ENCODE measurements at places on chromosomes 1 and 21. TPM values are rescaled to one million over a fixed set of nuclear protein-coding genes. Genes with fewer than 3 reads are reported as not detected.
A peak's percentile ranks its signal among the peaks of the same experiment; 100 is the strongest.

TMEM81 gene
- total RNA-seq: 3.4 TPM

OPTC gene
- total RNA-seq: not detected

ITLN1 gene
- not detected for total RNA-seq

FMN2 gene
- not detected for total RNA-seq

DNA sequence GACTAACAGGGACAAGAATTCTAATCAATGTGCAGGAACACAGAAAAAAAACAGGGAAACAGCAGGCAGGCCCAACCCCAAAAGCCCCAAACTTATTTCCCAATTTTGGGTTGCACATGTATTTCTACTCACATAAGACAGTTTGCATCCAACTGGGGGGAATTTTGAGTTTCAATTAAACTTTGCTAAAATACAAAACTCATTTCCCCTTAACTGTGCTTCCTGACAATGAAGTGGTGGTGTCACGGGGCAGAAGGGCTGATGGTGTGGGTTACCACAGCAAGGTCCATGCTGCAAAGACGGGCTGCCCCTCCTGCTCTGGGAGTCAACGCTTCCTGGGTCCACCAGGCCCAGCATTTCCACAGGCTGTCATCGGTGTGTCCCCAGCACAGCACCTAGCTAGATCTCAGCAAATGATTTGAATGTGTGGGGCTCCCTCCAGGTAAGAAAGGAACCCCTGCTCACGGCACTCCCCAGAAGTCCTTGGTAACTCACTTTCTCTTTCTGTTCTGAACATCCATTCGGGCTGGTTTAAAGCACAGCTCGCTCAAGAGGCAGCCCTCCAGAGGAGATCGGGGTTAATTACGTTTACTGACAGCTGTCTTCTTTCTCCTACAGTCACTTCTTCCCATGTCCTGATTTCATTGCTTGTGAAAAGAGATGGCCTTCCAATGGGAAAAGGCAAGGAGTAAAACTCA, 27.4 kb downstream of the HIVEP3 start:
- no peaks in the 10 kb centered on the region for H3K27me3 ChIP-seq
- H3K4me1 ChIP-seq: peaks cover 30% of the 10 kb centered on the region
- DNase-seq: peak; percentile 27
- H3K36me3 ChIP-seq: no peaks in the 10 kb centered on the region
- H3K27ac ChIP-seq: peak overlapping the region; percentile 80

DNA sequence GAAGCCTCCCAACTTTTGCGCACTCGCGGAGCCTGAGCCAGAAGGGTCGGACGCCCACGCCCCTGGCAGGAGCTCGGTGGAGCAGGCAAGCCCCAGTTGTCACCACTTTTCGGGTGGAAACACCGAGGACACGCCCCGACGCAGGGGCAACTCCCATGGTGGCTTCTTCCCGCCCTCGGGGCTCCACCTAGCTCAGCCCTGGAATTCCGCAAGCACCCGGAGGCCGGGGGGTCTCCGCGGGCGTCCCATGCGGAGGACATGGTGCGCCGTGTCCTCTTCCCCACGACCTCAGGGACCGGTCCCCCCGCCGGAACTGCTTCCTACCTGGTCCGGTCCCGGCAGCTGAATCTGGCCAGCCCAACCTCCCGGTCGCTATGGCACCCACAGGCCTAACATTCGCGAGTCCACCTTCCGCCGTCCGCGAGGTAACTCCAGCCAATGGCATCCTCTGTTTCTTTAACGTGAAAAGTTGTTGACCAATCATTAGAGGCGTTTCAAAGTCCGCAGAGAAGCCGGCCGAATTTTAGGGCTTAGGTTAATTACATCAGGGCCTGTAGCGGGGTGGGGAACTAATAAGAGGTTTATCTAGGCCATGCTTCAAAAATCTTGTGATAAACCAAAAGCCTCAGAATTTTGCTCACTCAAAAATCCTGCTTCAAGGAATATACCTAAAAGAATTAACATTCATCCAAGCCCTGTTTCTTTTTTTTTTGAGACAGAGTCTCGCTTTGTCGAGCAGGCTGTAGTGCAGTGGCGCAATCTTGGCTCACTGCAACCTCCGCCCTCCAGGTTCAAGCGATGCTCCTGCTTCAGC, at the start of gene STPG1:
STPG1 (minus strand) TSS at position 433 of the 814 bp plus-strand sequence. CDS start 12,394 bp downstream, outside the sequence.
- peak within 1 kb of the TSS; percentile 67 for H3K27ac ChIP-seq
- peak within 1 kb of the TSS; percentile 53 for H3K4me3 ChIP-seq
- DNase-seq: peak; percentile 85
- H3K27me3 ChIP-seq: no peaks in the 10 kb centered on the region
- H3K4me1 ChIP-seq: peaks cover 41% of the 10 kb centered on the region

- DNase-seq: no peak
- H3K36me3 ChIP-seq: no peaks in the 10 kb centered on the region
- no peak overlapping the region for H3K27ac ChIP-seq
- peaks cover 25% of the 10 kb centered on the region for H3K4me1 ChIP-seq
- no peak overlapping the region for H3K4me3 ChIP-seq
- H3K27me3 ChIP-seq: no peaks in the 10 kb centered on the region
Measured at GRCh38 chr1:230070321-230071208, 3.5 kb downstream of the GALNT2 start.

GRCh38 chr1:201551877-201552731, 13.2 kb downstream of the NAV1 start:
- no peak for DNase-seq
- H3K36me3 ChIP-seq: no peaks in the 10 kb centered on the region

- H3K4me1 ChIP-seq: no peaks in the 10 kb centered on the region
- H3K4me3 ChIP-seq: no peak overlapping the region
- H3K36me3 ChIP-seq: no peaks in the 10 kb centered on the region
- H3K27me3 ChIP-seq: no peaks in the 10 kb centered on the region
- DNase-seq: no peak
Measured at GRCh38 chr1:203526130-203526529, 32.2 kb downstream of the OPTC start.

DNA sequence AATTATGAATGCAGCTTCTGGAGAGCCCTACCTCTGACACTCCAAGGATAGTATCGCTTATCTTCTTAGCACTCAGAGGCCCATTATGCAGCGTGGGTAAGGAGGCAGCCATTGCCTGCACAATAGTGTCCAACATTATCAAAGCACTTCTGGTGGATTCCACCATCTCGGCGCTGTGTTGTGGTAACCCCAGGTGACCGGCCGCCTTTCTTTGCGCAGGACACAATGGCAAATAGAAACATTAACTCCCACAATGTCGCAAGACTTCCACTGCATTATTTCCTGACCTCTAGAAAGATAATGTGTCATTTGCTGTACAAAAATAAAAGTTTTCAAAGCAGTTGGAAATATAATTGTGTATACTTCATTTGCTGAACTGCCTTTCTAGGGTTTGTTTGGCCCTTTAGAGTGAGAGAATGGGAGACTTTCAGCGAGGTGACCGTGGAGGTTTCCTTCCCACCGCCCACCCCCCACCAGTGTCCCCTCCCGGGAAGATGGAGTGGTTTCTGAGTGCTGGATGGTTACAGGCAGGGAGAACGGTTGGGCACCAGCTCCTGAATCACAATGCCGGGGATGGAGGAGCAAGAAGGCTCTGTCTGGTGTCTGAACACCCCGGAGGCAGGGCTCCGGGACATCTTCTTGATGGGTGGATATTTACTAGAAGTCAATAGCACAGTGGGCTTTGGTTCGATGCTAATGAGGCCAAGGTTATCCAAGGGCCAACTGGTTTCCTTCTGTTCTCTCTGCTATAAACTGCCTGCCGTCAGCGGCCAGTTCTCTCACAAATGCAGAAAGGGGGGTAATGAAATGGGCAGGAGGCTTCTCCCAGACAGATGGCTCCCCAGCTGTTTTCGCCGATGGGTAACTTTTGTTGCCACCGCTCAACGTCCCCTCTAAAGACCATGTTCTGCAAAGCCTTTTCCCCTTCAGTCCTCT, 215.4 kb upstream of the PROX1 start:
- no peaks in the 10 kb centered on the region for H3K36me3 ChIP-seq
- H3K27me3 ChIP-seq: no peaks in the 10 kb centered on the region
- DNase-seq: no peak
- no peak overlapping the region for H3K4me3 ChIP-seq
- H3K27ac ChIP-seq: no peak overlapping the region

GRCh38 chr1:61052395-61053225, 29.8 kb upstream of the NFIA start:
- DNase-seq: no peak
- H3K36me3 ChIP-seq: no peaks in the 10 kb centered on the region
- H3K27ac ChIP-seq: no peak overlapping the region
- peak overlapping the region; percentile 61 for H3K4me3 ChIP-seq
- H3K27me3 ChIP-seq: peaks cover 36% of the 10 kb centered on the region

DNA sequence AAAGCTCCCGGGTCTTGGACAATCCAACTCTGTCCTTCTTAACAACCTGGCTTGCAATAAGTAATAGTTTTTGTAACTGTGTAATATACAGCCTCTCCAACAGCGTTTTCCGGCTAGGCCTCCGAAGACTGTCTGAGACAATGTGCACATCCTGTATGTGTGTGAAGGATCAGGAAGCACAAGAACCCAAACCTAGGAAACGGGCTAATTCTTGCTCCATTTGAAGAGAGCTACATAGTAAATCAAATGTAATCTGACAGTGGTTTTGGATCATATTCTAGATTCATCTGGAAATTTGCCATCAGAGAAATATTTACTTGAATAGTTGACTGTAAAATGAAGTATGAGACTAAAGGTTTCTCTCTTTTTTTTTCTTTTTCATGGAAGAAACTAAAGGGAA, 1.2 kb downstream of the GPR52 start:
- no peak overlapping the region for H3K27ac ChIP-seq
- no peaks in the 10 kb centered on the region for H3K36me3 ChIP-seq
- H3K27me3 ChIP-seq: no peaks in the 10 kb centered on the region
- no peaks in the 10 kb centered on the region for H3K4me1 ChIP-seq
- DNase-seq: no peak

DNA sequence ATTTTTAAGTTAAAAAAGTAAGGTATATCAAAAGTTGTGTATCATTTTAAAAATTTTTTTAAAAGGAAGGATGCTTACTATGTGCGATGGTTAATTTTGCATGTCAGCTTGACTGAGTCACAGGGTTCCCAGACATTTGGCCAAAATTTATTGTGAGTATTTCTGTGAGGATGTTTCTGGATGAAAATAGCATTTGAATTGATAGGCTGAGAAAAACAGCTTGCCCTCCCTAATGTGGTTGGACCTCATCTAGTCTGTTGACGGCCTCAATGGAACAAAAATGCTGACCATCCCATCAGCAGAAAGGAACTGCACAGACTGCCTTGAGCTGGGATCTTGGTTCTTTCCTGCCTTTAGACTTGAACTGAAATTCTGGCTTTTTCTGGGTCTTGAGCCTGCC, 724.5 kb downstream of the NCAM2 start:
- H3K27ac ChIP-seq: no peak overlapping the region
- no peaks in the 10 kb centered on the region for H3K4me1 ChIP-seq
- DNase-seq: no peak
- H3K4me3 ChIP-seq: no peak overlapping the region
- no peaks in the 10 kb centered on the region for H3K36me3 ChIP-seq

- H3K4me3 ChIP-seq: no peak overlapping the region
- no peaks in the 10 kb centered on the region for H3K4me1 ChIP-seq
Measured at GRCh38 chr1:11563560-11564069, 84.7 kb downstream of the DISP3 start.

GRCh38 chr1:189627427-189627826, 850.2 kb downstream of the BRINP3 start:
- no peaks in the 10 kb centered on the region for H3K27me3 ChIP-seq
- no peaks in the 10 kb centered on the region for H3K36me3 ChIP-seq
- no peak overlapping the region for H3K27ac ChIP-seq
- H3K4me1 ChIP-seq: no peaks in the 10 kb centered on the region
- DNase-seq: no peak

GRCh38 chr1:108084866-108085477, 115.2 kb downstream of the SLC25A24 start:
- no peak overlapping the region for H3K27ac ChIP-seq
- DNase-seq: no peak
- no peak overlapping the region for H3K4me3 ChIP-seq
- no peaks in the 10 kb centered on the region for H3K27me3 ChIP-seq

- H3K36me3 ChIP-seq: no peaks in the 10 kb centered on the region
- H3K4me1 ChIP-seq: no peaks in the 10 kb centered on the region
- H3K4me3 ChIP-seq: no peak overlapping the region
- no peak for DNase-seq
- no peak overlapping the region for H3K27ac ChIP-seq
- H3K27me3 ChIP-seq: no peaks in the 10 kb centered on the region
Measured at GRCh38 chr21:14900058-14900457, 164.7 kb downstream of the NRIP1 start.
